ENCODE measurements at places on chromosomes 5 and 9.

GRCh38 chr9:5835808-5836207, 2.9 kb upstream of the ERMP1 start:
- DNase-seq = no peak

DNA sequence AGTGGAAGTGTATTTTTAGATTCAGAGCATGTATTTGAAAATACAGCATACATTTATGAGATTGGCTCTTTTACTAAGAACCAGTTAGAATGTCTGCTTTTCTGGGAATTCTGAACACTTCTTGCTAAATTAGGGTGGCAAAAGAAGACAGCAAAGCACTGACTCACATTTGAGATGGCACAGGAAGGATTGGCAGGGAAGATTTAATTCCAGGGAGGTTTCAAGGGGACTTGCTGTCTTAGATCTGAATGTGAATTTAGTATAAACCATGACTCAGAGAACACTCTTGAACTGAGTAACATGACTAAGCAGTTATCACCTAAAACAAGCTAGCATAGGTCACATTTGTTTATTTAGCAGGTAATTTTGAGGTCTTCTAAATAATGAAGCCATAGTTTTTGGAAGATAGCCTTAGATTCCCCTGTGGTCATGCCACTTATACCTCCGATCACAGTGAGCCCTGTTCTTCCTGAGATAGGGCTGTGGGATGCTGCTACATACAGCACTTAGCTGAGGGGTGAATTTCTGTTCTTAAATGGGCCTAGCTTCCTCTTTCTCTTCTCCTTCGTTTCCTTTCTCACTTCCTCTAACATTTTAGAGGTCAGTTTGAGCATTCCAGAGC, 173.8 kb downstream of the PCSK1 start:
- no peak for DNase-seq

DNA sequence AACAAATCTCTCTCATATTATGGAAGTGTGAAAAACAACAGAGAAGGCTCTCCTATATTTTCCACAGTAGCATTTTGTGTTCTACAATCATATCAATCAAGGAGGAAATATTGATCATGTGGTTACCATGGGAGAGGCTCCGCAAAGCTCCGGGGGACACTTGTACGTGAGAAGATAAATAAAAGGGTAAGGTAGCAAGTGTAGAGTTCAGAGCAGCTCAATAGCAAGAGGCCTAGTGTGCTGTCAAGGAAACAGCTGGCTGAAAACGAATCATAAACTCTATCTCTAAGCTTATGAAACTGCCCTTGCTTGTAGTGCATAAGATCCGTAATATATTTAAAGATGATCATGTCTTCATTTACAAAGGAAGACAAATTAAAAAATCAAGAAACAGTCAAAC, 57.5 kb downstream of the CDH18 start:
- no peak for DNase-seq

GRCh38 chr5:7849681-7850394, 1.1 kb downstream of the CFAP90 start:
- peak; percentile 21 for DNase-seq

GRCh38 chr9:22079873-22080341, 70.8 kb upstream of the CDKN2B start:
- peak; percentile 5 for DNase-seq

DNA sequence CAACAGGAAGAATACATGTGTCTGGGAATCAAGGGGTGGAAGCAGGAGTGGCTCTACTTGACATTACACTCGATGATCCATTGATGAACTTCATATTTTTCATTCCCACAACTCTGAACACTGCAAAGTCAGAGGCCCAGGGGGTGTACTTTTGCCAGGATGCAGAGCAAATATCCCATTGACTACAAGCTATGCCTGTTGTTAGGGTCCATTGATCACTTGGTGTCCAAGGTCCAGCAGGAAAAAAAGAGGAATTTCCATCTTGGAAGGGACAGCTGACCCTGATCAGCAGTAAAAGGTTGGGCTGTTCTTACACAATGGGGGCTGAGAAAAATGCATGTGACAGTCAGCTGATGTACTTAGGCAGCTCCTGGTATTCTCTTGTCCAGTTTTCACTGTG, 118.5 kb upstream of the MAP1B start:
- no peak for DNase-seq

GRCh38 chr5:79181419-79182022, 54.4 kb upstream of the JMY start:
- no peak for DNase-seq

DNA sequence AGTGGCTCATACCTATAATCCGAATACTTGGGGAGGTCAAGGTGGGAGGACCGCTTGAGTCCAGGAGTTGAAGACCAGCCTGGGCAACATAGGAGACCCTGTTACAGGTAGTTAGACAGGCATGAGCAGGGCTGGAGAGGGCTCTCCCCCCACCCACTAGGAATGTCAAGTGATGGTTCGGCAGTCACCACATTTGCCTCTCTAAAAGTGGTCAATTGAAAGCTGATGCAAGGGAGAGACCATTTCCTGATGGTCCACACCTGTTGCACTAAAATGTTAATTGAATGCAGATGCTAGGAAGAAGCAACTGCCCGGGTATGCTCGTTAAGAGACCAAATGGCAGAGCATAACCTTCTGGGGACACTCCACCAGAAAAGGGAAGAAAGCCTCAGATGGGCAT, 82.7 kb downstream of the SFXN1 start:
- no peak for DNase-seq

DNA sequence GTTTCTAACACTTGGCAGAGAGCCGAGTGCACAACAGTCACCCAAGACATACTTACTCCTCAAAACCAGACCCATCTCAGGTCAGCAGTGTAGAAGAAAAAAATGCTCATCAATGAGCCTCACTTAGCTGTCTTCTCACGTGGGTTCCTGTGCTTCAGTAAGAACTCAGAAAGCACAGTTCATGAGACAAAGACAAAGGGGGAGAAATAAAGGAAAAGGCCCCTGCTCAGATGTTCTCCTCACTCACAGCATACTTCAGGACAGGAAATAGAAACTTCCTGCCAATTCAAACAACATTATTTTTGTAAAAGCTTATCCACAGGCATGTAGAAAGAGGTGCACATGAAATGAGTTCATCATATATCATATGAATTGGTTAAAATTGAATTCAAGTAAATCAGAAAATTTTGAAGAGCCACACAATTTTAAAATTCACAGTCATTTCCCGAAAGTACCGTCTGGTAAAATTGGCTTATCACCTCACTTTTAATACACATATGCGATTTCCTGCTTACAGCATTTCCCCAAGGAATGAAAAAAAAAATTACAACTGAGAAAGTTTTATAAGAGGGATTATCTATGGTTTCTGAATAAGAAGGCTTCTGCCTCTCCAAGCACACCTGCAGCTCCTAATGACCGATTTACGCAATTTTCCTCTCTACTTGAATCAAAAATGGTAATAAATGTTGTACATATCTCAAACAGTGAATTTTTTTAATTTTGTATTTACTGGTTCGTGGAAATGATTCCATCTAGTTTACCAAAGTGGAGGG, 328.3 kb downstream of the TMEM167A start:
- no peak for DNase-seq

DNA sequence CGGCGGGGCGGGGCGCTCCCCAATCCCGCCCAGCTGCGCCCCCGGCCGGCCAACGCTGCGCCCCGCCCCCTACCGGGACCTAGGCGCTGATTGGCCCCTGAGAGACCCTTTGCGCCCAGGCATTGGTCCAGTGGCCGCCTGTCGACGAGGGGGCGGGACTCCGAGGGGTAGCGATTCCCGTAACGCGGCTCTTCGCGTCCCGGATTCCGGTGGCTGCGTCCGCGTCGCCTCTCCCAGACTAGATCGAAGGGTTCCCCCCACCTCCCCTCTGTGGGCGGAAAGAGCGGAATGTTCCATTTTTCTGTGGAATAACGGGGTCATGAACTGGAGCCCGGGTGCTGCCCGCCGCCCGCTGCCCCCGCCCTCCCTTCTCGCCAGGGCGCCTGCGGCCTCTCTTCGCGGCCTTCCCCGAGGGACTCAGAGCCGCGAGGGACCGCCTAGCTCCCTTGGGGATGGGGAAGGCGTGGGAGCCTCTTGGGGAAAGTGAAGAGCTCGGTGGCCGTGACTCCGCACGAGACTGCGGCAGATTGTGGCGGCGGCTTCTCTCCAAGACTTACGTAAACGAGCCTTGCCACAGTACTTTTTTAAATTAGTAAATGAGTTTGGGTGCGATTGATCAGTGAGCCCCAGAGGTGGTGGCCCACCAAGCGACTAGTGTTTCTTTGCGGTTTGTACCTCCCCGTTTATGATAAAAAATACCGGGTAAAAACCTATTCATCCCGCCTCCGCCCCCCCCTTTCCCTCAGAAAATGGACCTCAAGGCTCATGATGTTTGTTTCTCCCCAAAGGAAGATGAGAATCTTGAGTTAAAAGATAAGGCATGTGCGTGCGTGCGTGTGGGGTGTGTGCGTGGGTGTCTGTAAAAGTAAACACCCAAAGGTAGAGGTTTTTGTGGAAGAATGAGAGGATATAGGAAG, 493 bp upstream of the IL6ST start:
- DNase-seq = peak; percentile 96

GRCh38 chr5:127878174-127878750, 175.1 kb downstream of the CCDC192 start:
- peak; percentile 20 for DNase-seq

GRCh38 chr5:37628876-37629275, 211.0 kb downstream of the GDNF start:
- DNase-seq = no peak

GRCh38 chr5:122078116-122079110, at the start of gene LOX:
TSS of gene LOX (minus strand) at chr5:122078259. CDS start at chr5:122077985, 274 bp downstream.
- DNase-seq = peak; percentile 7

GRCh38 chr9:15357050-15357653, 50.1 kb upstream of the TTC39B start:
- no peak for DNase-seq

DNA sequence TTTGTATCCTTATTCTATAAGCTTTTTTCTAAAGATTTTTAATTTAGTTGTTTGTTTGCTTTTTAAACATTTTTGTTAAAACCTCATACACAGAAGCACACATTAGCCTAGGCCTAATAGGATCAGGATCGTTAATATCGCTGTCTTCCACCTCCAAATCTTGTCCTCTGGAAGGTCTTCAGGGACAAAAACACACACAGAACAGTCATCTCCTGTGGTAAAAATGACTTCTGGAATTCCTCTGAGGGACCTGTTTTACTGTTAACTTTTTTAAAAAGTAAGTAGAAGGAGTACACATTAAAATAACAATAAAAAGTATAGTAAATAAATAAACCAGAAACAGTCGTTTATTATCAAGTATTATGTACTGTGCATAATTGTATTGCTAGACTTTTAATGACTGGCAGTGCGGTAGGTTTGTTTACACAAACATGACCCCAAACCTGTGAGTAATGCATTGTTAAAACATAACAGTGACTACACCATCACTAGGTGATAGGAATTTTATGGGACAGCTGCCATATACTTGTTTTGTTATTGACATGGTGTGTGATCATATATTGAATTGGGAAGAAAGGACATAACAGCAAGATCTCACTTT, 109.6 kb downstream of the ZCCHC7 start:
- no peak for DNase-seq

DNA sequence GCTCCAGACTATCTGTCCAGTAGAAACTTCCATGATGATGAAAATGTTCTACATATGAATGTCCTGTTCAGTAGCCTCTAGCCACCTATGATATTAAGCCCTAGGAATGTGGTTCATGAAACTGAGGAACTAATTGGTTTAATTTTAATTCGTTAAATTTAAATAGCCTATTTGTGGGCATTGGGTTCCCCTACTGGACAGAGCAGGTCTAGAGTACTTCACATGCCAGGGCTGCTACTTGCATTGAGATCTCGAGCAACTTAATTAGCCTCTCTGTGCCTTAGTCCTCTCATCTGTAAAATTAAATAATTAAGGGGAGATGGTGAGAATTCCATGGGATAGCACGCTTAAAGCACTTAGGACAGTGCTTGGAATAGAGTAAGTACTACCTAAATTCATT, 160.0 kb downstream of the PAPPA start:
- no peak for DNase-seq

GRCh38 chr5:168972731-168973130, 328.2 kb downstream of the SLIT3 start:
- DNase-seq = no peak

DNA sequence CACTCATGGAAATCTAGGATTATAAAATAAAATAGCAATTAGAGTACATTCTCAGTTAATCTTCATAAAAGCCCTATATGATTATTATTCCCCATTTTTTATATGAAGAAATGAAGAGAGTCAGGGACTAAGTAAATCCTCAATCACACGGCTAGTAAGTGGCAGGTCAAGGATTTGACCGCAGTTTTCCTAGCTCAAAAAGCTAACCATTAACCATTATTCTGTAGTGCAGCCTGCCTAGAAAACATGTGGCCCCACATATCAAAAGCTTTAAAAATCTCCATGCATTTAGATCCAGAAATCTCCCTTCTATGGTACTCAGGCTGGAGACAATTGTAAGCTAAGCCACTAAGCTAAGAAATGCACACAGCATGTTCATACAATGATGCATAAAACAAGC, 21.4 kb downstream of the EPB41L4A start:
- no peak for DNase-seq

GRCh38 chr9:129289131-129289731, 111.2 kb upstream of the IER5L start:
- DNase-seq = no peak

- DNase-seq = peak; percentile 79
These were observed 163.4 kb downstream of the ICE1 start for GRCh38 chr5:5585751-5586341.
